ENCODE measurements at places on chromosomes 16 and 17. TPM values are rescaled to one million over a fixed set of nuclear protein-coding genes. Genes with fewer than 3 reads are reported as not detected.

FBXW10 gene
- total RNA-seq, result 0.22 TPM

PITPNM3 gene
- 12.4 TPM for total RNA-seq

CCL2 gene
- total RNA-seq, result 37.1 TPM

ZACN gene
- not detected for total RNA-seq

GLIS2 gene
- 4.9 TPM for total RNA-seq

OR2C1 gene
- total RNA-seq, result 1.3 TPM

KCNAB3 gene
- 3.2 TPM for total RNA-seq

SLC16A11 gene
- total RNA-seq, result 2.5 TPM

HCRT gene
- not detected for total RNA-seq

CEMP1 gene
- 0.20 TPM for total RNA-seq

TBC1D28 gene
- not detected for total RNA-seq

KRTAP2-3 gene
- total RNA-seq, result not detected

INCA1 gene
- total RNA-seq, result 2.0 TPM

GLG1 gene
- total RNA-seq, result 114 TPM

KRTAP1-1 gene
- not detected for total RNA-seq

SAMD14 gene
- 13.2 TPM for total RNA-seq

SGCA gene
- total RNA-seq, result 0.72 TPM

TMED6 gene
- not detected for total RNA-seq

LIG3 gene
- 37.0 TPM for total RNA-seq

CHST6 gene
- 7.9 TPM for total RNA-seq

All from spinal cord (tissue), 10 donors.